ENCODE measurements at places on chromosomes 12 and 14.

DNA sequence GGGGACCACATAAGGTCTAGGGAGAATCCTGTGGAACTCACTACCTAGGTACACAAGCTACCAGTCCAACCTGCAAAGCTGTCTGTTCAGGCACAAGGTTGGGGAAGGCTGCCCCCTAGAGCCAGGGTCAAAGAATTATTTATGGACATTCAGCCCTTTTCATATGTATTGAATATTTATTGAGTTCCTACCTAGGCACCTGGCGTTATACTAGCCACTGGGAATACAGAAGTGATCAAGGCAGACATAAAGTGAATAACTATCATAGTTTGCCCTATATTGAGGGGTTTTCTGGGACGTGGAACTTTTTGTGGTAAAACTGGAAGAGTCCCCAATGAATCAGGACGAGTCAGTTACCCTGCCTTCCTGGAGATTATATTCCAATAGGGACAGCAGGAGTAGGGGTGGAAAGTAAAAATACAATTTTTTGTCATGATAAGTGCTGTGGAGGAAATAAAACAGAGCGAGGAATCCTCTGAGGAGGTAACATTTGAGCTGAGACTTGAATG lies 5.8 kb upstream of the SLC48A1 start:
- DNase-seq, result peak; percentile 63

- DNase-seq, result no peak
Measured at GRCh38 chr12:127280393-127281275, 986.3 kb upstream of the TMEM132C start.

DNA sequence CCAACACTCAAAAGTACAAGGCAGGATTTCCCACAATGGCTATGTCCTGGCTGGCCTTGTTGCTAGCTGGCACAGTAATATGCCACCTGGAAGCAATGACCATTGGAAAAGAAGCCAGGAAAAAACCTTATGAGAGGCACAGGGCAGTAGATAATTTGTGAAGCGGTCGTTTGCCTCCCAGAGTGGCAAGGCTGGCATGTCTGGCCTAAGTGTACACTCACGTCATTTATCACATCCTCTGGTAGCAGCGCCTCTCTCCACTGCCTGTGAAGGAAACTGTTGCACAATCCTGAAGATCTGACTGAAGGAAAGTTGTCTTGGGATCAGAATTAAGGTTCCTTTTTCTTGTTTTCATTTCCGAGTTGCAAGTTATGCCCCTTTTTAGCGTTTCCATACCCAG lies 408.5 kb downstream of the ZFP36L1 start:
- DNase-seq, result no peak

GRCh38 chr12:614411-614970 lies 48.8 kb downstream of the NINJ2 start:
- peak; percentile 52 for DNase-seq

- DNase-seq, result no peak
Measured at GRCh38 chr14:101130861-101131260, 227.3 kb upstream of the RTL1 start.

DNA sequence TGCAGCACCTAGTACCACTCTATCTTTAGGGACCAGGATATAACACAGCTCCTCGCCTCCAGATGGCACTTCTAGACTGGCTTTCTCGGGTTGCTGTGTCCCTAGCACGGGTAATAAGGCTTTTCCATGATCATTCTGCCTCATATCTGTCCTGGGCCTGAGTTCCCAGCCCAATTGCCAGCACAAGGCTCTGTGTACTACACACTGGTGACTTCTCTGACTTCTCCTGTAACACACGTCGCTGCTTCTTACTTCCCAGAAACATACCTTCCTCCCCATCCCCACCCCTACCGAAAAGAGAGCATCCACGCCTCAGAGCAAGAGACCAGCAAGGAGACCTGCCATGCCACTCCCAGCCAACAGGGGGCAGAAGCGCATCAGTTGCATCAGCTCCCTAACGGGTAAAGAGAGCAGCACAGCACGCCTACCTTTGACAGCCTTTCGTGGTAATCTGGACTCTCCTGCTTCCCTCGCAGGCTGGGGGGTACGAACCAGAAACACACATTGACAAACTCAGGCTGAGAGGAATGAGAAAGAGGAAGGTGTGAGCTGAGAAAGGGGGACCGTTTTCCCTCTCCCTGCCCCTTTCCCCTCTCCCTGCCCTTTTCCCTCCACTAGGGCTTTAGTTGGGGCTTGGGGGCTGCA lies 21.2 kb upstream of the ZNF740 start:
- peak; percentile 87 for DNase-seq

GRCh38 chr12:69484428-69484827 lies 14.2 kb downstream of the FRS2 start:
- DNase-seq, result no peak

DNA sequence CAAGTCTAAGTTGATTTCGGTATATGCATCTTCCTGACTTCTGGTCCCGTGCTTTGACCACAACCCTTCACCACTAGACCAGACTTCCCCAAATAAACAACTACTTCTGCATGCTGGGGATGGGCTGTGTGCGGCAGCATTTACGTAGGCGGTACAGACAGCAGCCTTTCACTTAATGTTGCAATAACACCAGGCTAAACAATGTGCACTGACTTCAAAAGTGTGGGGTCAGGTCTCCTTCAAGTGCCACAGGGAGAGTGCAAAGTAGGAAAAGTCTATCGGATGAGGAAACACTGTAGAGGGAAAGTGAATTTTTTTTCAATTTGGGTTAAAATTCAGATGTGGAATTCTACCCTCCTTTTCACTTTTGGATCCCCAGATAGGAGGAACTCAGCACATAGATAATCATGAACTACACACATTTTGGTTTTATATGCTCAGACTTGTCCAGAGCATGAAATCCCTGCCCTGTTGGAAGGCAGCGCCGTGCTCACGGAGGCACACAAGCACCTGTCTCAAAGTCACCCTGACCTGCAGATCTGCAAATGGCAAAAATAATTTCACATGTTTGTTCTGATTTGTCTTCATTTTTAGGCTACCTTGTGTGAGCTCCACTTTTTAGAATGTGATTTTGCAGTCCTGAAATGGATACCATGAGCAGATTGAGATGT lies 3.6 kb upstream of the FOS start:
- no peak for DNase-seq

GRCh38 chr12:87096082-87096585 lies 839.9 kb upstream of the MGAT4C start:
- no peak for DNase-seq

DNA sequence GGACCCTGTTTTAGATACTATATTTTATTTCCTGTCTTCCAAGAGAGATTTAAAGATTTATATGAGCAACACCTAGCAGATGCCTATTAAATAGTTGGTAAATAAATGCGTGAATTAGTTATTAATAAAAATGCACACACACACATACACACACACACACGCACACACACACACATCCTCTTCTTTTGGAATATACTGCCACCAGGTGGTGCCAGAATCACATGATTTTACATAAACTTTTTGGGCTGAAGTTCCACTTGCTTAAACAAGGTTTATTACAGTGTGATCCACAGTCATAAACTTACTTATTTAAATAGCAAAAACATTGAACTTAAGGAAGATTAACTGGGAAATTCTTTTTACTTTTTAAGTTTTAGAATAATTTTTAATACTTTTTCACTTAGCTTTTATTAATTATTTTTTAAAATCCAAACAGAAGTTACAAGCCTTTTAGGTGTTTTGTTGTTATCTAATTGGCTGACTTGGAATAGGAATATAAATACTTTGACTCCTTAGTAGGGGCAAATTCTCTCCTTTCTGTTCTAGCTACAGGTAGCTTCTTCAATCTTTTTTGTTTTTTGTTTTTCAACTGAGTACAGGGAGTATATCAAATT lies 17.5 kb downstream of the RAD51B start:
- peak; percentile 68 for DNase-seq

DNA sequence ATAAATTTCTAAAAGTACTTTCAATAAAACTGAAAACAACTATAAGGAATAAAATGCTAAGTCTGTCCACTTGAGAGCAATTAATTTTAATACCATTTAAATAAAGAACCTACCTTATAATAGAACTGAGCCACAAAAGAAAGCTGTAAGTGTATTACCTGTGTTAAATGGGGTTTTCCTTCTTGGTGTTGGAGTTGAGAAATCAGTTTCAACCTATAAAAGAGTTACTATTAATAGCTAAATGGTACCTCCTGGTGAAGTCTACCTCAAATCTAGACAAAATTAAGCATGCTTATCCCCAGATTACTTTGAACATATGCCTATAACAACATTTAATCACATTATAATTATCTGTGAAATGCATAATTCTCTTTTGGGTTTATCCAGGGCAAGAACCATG lies 48.8 kb downstream of the MIS18BP1 start:
- no peak for DNase-seq

DNA sequence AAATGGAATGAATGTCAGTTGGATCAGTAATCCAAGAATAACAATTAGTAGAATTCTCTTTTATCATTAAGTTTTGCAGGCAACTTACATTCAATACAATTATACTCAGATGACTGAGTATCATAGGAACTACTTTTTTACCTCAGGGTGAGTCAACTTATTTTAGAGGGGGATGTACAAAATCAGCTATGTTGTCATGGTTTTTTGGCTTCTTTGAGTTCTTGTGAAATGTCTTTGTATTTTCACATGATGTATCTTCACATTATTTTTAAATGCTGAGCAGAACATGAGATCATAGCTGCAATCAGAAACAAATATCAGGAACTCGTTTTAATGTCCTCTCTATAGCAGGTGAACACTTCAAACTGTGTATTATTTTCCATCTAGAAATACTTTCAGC lies 65.3 kb upstream of the PTPRR start:
- DNase-seq, result no peak

DNA sequence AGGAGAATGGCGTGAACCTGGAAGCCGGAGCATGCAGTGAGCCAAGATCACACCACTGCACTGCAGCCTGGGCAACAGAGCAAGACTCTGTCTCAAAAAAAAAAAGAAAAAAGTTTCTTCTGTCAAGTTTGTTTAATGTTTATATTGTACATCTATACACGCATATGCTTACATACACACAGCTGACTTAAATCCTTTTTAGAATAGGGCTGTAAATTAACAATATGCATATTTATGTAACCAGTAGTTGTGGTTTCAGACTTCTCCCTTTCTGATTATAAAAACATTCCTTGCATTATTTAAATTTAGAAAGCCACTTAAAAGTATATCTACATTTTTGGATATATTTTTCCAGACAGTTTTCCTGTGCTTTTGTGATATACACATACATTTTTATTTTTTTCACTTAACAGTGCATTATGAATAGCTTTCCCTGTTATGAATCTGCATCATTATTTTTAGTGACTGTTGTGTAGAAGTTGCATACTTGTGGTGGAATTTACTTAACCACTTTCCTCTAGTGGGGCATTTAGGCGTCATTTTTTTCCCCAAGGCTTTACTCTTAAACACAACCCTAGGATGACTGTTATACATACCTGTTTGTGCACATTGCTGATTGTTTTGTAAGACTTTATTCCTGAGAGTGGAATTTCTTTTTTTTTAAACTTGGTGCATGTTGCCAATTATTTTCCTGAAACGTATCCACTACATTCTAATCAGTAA lies 29.4 kb downstream of the POLR3B start:
- no peak for DNase-seq

DNA sequence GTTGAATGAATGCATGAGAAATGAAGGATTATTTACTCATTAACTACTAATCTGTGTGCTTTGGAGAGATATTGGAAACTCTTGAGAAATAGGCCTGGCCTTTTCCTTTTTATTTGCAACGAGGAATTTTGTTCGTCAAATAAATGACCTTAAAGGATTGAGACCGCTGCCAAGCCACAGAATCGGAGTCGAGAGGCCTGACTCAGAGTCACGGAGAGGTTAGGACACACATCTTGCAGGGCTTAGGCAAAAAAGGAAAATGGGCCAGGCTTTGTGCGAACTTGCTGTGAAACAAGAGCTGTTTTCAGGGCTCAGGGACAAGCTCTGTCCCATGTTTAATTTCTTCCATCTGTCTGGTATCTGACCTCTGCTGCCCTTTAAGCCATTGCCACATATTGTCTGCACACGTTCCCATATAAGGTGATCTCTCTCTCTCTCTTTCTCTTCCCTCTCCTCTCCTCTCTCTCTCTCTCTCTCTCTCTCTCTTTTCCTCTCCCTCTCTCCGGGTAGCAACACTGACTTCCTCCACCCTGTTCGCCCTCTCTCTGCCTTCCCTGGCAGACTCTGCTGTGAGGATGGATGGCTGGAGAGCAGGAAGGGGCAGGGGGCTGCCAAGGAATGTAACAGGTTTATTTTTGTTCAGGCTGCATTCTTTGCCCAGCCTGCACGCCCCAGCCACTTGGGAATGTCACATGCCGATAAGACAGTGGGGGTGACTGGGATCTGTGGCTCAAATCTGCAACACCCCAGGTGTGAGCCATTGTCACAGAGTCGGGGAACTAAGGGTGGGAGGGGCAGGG lies 14.9 kb upstream of the IFT81 start:
- DNase-seq, result no peak

- peak; percentile 81 for DNase-seq
Measured at GRCh38 chr12:122081697-122082221, 3.2 kb downstream of the MLXIP start.

DNA sequence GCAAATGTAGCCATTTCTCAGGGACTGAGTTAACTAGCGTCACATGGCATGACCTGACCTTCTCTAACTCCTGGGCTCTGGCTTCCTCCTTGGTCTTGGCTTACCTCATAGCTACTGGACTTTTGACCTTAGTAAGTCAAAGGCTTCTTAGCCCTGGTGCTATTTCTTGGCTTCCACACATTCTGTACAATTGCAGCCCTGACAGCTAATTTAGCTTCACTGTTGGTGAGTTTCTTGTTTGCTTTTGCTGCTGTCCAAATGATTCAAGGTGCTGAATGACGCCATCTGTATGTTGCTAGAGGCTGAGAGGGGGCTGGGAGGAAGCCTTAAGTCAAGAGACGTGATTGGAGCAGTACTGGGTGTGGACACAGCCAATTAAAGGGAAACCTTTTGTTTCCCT lies 202.7 kb downstream of the PRKD1 start:
- no peak for DNase-seq

All from DND-41 (cell line).